CD8-positive, alpha-beta memory T cell (primary cell): ENCODE measurements at places on chromosomes 5 and 9. TPM values are rescaled to one million over a fixed set of nuclear protein-coding genes. Genes with fewer than 3 reads are reported as not detected.

DNA sequence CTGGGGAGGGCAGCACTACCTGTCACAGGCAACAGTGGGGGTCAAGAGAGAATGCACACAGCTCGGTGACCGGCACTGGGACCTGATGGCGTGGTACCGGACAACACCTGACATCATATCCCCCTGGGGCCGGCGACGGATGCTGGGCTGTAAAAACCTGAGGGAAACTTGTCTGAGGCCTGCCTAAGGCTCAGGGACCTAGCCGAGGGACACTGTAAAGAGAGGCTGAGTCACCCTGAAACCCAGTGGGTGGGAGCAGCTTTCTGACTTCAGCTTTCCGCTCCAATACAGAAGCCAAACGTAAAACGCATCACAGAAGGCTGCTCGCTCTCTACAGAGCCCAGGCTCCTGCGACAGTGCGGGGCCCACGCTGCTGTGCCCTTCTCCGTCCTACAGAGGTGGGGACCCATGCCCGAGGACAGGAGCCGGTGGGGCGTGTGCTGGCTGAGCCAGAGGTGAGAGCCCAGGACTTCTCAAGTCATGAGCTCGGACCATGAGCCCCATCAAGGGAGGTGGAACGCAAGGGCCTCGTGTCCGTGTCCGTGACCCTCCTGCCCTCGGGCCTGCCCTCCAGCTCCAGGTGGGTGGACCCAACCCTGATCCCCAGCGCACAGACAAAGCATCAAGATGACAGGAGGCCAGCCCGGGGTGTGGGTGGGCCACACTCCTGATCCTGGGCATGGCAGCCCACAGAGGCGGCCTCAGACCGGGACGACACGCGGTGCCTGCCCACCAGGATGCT lies 5.3 kb downstream of the RALGDS start:
- DNase-seq, result peak; percentile 27

- no peak for DNase-seq
Measured at GRCh38 chr5:113581388-113581787, 67.9 kb downstream of the YTHDC2 start.

The SPAAR gene
- not detected for total RNA-seq

DNA sequence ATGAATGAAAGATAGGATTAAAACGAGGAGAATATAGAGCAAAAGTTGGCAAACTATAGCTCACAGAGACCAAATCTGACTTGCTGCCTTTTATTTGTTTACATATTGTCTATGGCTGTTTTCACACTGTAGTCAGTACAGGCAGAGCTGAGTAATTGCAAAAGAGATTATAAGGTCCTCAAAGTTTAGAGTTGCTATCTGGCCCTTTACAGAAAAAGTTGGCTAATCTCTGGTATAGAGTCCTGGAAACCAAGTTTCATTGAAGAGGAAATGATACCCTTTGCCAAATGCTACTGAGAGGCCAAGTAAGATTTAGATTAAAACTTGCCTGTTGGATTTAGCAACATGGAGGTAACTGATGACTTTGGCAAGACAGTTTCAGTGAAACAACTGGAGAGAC lies 36.0 kb downstream of the LYRM7 start:
- no peak for DNase-seq

- DNase-seq, result no peak
Measured at GRCh38 chr5:112318346-112318745, 100.7 kb downstream of the EPB41L4A start.

GRCh38 chr5:11507156-11507910 lies 396.9 kb downstream of the CTNND2 start:
- DNase-seq, result no peak

The ENHO gene
- 0.35 TPM for total RNA-seq

The ITGA1 gene
- 21.9 TPM for total RNA-seq

DNA sequence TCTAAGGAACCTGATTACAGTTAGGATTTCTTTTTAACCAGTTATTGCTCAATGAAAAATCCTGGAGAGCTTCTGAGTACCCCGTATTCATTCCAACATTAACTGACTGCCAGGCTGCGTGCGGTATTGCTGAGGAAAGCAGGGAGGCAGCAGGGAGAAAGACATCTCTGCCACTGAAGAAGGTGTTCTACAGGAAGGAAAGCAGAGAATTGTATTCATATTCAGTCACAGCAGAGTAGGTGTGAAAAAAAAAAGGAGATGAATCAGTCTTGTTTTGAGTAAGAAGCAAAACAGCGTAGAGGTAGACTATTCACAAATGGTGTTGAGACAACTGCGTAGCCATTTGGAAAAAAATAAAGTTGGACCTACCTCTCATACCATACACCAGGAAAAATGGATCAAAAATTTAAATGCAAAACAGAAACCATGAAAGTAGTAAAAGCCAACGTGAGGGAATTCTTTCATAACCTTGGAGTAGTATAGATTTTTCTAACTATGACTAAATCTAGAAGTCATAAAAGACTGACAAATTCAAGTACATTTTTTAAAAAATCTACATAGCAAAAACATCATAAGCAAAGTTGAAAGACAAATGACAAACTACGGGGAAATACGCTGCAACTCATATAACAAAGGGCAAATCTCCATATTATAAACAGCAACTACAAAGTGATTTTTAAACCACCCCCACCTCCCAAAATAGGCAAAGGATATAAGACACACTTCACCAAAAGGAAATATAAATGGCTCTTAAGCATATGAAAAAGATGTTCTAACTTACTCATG lies 9.9 kb upstream of the NR4A3 start:
- DNase-seq, result no peak

- DNase-seq, result no peak
Measured at GRCh38 chr9:36903541-36904435, 130.3 kb downstream of the PAX5 start.

- DNase-seq, result no peak
Measured at GRCh38 chr5:169408171-169408570, 107.2 kb upstream of the SLIT3 start.
